Activated CD8-positive, alpha-beta memory T cell treated with anti-CD3 and anti-CD28 coated beads for 1 hour (primary cell): ENCODE measurements at places on chromosomes 3 and 15.

GRCh38 chr15:42890161-42890913, 30.2 kb downstream of the TTBK2 start:
- no peak for DNase-seq

DNA sequence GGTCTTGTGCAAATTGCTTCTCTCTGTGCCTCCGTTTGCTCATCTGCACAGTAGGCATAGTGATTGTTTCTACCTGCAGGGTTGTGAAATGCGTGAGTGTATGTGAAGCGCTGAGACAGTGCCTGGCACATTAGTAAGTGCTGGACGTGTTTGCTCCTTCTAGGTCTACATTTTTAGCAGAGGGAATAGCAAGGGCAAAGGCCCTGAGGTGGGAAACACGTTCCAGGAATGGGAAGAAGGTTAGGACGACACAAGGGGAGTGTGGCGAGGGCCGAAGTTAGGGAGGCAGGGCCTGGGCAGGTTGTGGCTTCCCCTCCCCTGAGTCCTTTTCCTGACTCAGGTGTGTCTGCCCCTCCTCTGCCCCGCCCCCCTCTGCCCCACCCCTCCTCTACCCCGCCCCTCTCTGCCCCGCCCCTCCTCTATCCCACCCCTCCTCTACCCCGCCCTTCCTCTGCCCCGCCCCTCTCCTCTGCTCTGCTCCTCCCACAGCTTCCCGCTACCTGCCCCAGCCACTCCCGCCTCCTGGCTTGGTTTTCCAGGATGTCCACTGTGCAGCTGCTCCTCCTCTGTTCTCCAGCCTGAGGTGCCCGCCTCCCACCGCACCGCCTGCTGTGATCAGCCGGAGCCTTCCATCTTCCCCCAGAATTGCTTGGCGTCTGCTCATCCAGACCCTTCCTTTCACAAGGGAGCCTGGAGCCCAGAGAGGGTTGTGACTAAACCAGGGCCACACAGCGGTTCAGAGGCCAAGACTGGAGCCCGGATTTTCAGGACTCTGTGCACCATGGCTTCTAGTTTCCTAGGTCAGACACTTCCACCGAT, 31.1 kb upstream of the SMAD6 start:
- no peak for DNase-seq

GRCh38 chr3:97636465-97636864, 128.1 kb upstream of the ARL6 start:
- no peak for DNase-seq

DNA sequence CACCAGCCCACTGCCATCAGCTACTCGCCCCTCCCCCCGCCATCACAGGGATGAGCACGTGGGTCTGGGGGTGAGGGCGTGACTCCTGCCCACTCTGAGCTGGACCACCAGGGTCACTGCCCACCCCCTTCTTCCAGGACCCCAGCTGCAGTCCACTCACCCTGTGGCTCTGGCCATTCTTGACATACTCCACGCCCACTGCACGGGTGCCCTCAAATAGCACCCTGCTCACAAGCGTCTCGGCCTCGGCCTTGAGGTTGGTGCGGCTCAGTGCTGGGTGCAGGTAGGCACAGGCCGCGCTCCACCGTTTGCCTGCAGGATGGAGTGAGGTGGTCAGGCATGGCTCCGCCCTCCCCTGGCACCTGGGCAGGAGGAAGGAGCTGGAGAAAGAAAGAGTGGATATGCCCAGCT, 23.9 kb downstream of the CHDH start:
- no peak for DNase-seq

- peak; percentile 66 for DNase-seq
Observed at GRCh38 chr3:17151598-17152373, 267.0 kb downstream of the PLCL2 start.

GRCh38 chr15:26038693-26039092, 175.6 kb upstream of the ATP10A start:
- DNase-seq: no peak

- no peak for DNase-seq
Observed at GRCh38 chr15:46636206-46636605, 1001.4 kb downstream of the SQOR start.

DNA sequence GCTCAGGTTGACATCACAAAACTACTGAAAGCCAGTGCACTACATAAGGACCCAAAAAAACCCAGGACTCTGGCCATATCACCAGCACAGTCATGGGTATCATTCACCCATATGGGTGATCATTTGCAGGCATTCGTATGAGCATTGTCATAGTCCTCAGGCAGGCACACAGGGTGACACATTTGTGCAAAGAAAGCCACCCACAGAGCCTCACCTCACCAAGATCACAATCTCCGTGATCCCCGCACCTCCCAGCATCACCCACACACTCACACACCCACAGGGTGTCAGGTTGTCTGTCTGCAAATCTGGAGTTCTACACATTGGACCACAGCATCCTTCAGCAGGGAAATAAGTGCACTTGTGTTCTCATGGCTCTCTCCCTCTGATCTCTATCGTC, 166.0 kb upstream of the LPP start:
- DNase-seq: no peak

DNA sequence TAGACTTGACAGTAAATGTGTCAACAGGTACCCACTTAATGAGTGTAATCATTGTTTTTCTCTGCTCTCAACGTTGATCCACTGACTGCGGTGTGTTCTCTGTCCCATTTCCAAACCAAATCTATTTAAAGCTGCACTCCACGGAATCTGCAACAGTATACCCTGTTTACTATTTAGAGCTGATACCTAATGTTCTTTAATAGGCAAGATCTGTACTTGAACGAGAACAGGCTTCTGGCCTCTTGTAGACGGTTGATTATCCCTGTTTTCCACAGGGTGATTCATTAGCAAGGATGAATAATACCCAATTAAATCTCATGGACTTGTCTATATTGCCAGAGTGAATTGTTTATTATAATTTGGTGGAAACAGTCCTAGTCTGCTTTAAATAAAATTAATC, 189.9 kb downstream of the LPP start:
- no peak for DNase-seq

DNA sequence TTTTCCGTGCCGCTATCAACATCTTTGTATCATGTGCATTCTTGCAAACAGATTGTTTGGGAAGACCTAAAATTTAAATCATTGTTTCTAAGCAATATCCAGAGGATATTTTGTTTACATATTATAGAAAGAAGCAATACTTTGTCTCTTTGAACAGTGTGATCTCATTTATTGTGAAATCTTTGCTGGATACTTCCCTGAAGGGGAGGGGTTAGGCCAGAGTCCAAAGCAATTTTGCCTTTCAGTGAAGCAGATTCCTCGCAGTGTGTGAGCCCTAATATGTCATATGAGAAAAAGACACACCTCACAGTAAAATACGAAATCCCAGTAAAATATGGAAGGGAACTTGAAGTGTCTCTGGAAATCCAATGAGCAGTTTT, 158.7 kb upstream of the SLCO3A1 start:
- DNase-seq: no peak

GRCh38 chr15:59307165-59307537, 65.5 kb downstream of the MYO1E start:
- no peak for DNase-seq

GRCh38 chr15:44729408-44730127, 6.8 kb upstream of the TRIM69 start:
- no peak for DNase-seq

- DNase-seq: no peak
Observed at GRCh38 chr15:51342227-51342999, 958 bp downstream of the GLDN start.

DNA sequence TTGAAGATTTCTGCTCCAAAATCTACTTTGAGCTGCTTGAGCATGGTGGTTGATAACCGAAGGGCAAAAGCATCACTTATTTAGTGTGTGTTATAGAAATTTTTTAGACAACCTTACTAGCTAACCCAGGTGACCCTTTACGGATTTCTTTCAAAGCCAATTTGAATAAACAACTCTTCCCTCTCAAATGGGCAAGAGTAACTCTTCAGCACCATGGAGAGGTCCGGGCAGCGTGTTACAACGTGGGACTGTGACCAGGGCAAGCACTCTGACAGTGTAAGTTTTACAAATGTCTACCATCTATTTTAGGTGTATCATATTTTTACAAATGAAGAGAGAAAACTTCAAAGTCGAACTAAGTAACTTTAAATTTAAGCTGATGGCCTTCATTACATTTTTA, 471.8 kb downstream of the MFSD1 start:
- DNase-seq: no peak

DNA sequence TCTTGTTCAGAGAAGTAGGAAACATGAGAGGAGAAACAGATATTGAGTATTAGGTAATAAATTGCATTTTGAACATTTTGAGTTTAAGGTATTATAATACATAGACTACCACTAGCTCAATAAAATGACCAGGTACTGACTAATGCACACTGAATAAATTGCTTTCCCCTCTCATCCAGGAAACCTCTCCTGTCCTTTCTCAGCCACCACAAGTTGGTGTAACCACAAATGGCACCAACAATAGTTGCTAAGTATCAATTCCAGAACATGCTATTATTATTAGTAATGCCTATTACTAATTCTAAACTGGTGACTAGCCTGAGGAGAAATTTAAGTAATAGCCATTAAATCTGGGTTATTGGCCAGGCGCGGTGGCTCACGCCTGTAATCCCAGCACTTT, 47.3 kb upstream of the XRN1 start:
- no peak for DNase-seq

DNA sequence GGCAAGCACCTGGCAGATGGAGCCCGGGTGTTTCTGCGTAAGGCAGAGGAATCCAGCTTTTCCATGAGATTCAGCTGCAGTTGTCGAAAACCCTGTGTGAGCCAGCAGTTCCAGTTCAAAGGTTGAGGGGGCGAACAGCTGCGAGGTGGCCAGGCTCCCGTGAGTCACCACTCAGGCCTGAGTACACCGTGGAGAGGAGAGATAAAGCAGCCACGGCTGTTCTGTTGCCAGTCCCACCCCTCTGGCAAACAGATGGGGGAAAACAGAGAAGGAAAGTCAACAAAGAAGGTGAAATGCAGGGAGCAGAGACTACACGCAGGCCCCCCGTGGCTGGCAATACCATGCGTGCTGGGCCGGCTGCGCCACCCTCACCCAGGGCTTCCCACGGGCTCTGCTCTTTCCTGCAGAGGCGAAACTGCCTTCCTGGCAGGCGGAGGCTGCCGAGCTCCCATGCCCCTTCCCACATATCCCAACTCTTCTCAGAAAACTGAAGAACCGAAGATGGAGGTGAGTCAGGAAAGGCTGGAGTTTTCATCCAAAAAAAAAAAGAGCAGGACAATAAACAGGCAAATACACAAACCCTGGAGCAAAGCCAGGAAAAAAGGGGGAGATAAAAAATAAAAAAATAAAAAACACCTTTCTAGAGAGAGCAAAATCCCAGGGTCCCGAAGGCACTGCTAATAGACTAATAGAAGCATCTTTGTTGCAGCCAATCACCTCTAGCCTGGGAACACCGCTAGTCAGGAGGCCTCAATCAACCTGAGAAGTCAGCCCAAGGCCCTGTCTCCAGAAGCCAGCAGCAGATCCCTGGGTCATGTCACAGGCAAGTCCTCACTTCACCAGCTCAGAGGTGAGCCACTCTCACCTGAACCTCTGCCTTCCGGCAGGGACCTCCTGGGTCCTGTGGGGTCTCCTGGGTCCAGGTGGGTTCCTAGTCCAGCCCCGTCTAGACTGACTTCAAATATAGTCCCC, 37.7 kb downstream of the FAM174B start:
- no peak for DNase-seq

- DNase-seq: peak; percentile 86
Observed at GRCh38 chr3:52455283-52456168, at the start of gene NISCH. NISCH (plus strand) TSS chr3:52455604; CDS start chr3:52455642, 38 bp downstream.

DNA sequence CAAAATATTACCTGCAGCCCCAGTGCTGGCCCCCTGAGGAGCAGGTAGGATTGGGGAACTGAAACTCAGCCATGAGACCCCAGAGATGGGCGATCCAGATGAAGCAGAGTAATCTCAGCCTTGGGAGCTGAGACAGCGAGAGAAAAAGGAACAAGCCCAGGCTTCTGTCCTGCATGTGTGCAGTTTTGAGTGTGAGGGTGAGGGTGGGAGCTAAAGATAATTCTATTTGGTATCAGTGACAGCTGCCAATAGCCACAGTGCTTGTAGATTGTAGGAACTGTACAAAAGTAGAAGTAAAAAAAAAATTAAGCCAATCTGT, 5.9 kb downstream of the ATP8B4 start:
- DNase-seq: no peak

DNA sequence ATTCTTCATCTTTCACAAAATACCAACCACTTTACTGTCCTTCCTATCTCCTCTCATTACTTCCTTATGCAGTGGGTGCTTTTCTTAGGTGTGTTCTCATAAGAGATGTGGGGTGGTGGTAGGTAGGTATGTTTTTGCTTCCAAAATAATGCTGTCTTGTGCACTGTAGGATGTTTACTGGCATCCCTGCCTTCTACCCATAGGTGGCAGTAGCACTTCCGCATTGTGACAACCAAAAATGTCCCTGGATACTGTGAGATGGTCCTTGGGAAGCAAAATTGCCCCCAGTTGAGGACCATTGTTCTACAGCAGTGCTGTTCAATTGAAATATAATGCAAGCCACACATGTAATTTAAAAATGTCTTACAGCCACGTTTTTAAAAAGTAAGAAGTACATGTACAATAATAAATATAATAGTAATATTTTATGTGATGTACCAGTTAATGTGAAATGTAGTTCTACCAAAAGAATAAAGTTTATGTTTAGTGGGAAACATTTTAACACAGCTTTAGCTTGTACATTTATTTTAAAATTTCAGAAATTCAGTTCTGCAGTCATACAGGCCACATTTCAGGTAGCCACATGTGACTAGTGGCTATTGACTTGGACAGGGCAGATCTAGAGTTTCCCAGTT, 75.2 kb downstream of the NEO1 start:
- no peak for DNase-seq

DNA sequence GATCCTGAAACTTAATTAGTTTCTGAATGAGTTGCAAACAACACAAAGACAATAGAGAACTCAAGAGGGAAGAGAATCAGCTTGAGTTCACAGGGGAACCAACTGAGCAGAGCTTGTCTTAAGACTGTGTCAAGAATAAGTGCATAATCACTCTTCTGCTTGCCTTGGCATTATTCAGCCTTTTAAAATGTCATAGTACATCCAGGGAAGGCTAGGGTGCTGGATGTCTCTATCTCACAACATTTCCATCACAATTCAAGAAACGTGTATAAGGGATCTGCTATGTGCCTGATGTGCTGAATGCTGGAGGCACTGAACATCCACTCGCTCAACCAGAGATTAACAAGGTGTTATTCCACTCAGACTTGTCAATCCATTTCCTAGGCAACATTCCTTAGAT, 122.6 kb downstream of the CPNE4 start:
- no peak for DNase-seq

DNA sequence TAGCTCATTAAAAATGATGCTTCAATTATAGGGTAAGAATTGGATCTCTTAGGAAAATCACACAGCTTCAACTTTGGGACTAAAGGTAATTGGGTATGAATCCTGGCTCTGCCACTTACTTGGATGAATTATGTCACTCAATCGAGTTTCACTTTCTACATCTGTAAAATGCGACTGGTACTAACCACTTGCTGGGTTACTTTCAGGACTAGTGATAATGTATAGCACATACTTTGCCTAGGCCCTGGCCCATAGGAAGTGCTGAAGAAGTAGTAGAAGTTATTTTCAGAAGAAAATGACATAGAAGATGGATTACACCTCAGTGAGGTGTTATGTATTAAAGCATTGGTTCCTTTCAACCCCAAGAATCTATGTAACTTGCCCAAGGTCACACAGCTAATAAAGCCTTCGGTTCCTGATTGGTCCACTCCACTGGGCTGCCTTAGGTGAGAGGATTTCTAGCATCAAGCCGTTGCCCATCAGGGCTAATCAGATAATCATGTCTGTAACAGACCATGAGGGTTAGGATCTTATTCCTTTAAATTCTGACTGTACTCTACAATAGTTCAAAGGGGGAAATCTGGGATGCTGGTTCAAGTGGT, 29.4 kb upstream of the AP4E1 start:
- DNase-seq: no peak
